SJCRH30 (cell line): ENCODE measurements at places on chromosomes 6 and 20.

DNA sequence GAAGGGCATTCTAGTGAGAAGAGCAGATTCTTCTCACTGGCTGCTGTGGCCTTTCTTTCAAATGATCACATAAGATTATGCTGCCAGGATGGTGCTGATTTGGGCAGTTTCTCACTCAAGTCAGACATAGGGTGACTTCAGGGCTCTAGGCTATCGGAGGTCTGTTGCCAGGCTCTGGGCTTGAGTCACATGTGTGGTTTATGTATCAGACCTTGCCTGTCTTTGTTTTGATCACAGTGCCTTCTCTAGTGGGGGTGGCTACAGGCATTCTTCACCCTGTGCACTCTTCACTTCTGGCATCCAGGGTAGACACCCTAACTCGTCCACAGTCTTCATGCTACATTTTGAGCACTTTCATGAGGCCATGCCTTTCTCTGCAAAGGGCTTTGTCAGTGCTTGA, 823.7 kb upstream of the MAN1A1 start:
- no peaks in the 10 kb centered on the region for H3K27me3 ChIP-seq
- DNase-seq = no peak
- H3K4me1 ChIP-seq = no peaks in the 10 kb centered on the region
- H3K4me3 ChIP-seq = no peak overlapping the region
- H3K36me3 ChIP-seq = no peaks in the 10 kb centered on the region

GRCh38 chr20:60810561-60810960, 441.5 kb upstream of the CDH4 start:
- no peak overlapping the region for H3K4me3 ChIP-seq
- no peaks in the 10 kb centered on the region for H3K4me1 ChIP-seq
- H3K36me3 ChIP-seq = no peaks in the 10 kb centered on the region
- DNase-seq = no peak

DNA sequence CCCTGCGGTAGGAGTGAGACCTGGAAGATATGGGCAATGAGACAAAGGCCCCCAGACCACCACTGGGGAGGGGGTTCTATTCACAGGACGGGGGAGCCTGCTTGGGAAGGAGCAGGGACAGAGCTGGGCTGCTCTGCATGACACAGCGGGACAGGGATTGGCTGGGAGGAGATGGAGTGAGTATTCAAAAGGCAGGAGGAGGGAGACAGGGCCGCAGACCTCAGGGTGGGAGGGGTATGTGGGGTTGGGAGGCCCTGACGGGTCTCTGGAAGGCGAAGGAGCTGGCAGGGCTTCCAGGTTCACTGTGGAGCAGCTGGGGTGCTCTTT, 60.8 kb upstream of the RPS6KA2 start:
- H3K4me3 ChIP-seq = no peak overlapping the region
- no peaks in the 10 kb centered on the region for H3K36me3 ChIP-seq
- H3K4me1 ChIP-seq = peaks cover 17% of the 10 kb centered on the region
- H3K27ac ChIP-seq = no peak overlapping the region

GRCh38 chr6:18457065-18457737, 70.1 kb downstream of the RNF144B start:
- no peak for DNase-seq
- H3K4me3 ChIP-seq = no peak overlapping the region
- H3K36me3 ChIP-seq = no peaks in the 10 kb centered on the region
- no peaks in the 10 kb centered on the region for H3K4me1 ChIP-seq
- H3K27ac ChIP-seq = no peak overlapping the region
- no peaks in the 10 kb centered on the region for H3K27me3 ChIP-seq
